DMS53 (cell line): ENCODE measurements at places on chromosomes 5 and 9.

GRCh38 chr5:58106754-58107410 lies 353.0 kb downstream of the PLK2 start:
- no peak for DNase-seq

DNA sequence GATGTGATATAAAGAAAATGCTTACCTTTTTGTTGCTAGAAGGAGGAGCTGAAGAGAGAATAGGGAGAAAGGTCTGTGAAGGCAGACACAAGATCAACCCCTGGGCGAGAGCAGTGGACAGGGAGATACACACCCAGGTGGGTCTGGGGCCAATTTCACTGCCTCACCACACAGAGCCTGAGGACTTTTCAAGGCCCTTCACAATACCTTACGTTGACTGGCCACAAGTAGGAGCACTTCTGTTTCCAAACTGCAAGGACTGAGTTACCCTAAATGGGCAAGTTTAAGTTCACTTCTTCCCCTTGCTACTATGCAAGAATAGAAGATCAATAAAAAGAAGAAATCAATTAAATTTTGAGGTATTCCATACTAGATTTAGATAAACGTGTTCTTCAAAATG lies 174.5 kb upstream of the SLC12A2 start:
- peak; percentile 75 for DNase-seq

DNA sequence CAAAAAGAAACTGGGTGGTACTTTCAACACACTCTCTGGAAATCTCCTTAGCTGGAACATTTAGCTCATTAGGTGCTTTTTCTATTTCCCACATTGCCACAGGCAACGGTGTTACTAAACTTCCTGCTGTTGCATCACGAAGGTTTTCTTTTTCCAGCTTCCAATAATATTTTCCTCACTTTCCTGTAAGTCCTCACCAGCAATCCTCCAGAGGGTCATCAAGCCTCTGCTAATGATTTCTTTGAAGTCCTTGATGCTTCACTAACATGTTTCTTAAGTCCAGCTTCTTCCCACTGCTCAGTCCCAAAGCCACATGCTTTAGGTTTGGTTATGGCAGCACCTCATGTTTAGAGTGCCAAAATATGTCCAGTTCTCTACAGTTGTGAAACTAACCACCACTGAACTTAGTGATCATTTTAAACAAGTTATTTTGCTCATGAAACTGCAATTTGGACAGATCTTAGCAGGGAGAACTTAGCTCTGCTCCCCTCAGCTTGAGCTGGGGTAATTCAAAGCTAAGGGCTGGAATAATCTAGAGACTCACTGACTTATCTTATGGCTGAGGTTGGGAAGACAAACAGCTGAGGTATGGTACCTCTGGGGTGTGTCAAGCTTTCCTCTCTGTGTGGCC lies 39.9 kb upstream of the RETREG1 start:
- DNase-seq = no peak

GRCh38 chr5:174751154-174752000 lies 27.0 kb downstream of the MSX2 start:
- DNase-seq = no peak

DNA sequence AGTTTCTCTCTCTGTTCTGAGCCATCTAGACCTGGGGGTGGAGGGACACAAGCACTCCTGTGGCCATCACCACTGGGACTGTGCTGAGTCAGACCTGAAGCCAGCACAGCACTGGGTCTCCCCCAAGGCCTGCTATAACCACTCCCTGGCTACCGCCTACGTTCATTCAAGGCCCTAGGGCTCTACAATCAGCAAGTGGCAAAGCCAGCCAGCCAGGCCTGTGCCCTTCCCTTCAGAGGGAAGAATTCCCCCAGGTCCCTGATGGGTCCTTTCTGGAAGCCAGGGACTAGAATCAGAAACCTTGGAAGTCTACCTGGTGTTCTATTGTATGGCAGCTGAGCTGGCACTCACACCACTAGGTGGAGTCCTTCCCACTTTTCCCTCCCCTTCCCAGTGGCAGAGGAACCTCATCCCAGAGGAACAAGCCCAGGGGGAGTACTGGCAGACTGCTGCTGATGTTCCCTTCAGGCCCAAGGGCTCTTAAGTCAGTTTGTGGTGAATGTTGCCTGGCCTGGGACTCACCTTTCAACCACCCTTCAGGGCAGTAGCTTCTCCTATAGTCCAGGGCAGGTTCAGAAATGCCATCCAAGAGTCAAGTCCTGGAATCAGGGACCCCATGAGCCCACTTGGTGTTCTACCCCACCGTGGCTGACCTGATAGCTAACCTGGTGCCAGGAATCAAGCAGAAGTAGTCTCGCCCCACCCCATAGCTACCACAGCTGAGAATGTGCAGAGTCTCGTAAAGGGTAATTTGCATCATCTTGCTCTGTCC lies 20.0 kb downstream of the JMY start:
- peak; percentile 68 for DNase-seq

GRCh38 chr9:132150256-132150655 lies 11.6 kb upstream of the NTNG2 start:
- DNase-seq = no peak

DNA sequence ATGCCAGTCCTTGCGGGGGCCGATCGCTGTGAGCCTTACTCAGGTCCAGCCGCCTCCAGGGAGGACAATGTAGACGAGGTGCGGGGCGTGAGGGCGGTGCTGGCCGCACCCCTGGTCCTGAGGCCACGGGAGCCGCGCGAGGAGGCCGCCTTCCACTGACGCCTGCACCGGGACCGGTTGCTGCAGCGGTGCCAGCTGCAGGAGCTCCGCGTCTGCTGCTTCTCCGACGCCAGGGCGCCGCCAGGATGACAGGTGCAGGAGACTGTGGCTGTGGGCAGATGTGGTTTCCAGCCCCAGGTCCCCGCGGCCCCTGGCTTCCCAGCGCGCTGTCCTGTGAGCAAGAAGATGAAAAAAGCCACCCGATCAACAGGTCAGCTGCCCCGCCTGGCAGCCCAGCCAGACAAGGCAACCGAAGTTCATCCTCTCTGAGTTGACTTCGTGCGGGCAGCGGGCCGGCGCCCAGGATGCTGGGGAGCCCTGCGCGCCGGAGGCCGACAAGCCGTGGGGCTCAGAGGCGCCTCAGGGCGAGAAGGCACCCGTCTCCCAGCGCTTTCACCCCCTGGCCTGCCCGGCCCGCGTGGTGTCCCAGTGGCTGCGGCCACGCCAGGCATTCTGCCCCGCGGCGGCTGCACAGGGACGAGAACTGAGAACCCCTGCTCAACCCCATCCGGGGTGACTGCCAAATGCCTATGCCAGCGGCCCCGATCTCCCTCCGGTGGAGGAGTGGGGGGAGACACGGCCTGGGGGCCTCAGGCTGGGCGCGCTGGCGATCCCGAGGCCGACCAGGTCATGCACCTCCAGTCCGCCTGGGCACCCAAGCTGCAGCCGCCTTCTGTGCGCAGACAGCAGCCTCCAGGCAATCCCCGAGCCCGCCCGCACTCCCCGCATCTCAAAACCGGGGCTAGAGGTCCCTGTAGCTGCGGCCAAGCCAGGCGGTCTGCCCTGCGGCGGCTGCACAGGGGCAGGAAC lies 43.4 kb upstream of the BICD2 start:
- peak; percentile 69 for DNase-seq

- DNase-seq = no peak
Observed at GRCh38 chr5:8034852-8035251, 165.9 kb downstream of the MTRR start.

GRCh38 chr5:180468732-180469585 lies 25.2 kb upstream of the CNOT6 start:
- DNase-seq = no peak

- no peak for DNase-seq
Observed at GRCh38 chr5:1726469-1726865, 73.2 kb downstream of the MRPL36 start.

- peak; percentile 58 for DNase-seq
Observed at GRCh38 chr9:34578241-34579103, 11.1 kb downstream of the CNTFR start.

DNA sequence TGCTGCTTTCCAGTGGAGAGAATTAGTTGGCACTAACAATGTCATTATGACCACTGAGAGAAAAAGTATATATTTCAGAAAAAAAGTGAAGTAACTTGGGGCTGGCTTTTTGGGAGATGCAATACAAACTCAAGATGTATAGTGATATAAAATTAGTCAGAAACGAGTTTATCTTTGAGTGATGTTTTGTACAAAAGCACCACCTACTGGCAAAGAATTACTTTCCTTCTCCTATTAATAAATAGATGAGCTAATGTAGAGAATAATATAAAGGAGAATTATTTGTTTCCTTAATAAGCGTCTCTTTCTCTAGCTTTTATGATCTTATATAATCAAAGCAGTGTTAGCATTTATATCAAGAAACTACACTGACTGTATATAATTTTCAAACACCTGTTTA lies 158.8 kb downstream of the MEF2C start:
- DNase-seq = peak; percentile 58

DNA sequence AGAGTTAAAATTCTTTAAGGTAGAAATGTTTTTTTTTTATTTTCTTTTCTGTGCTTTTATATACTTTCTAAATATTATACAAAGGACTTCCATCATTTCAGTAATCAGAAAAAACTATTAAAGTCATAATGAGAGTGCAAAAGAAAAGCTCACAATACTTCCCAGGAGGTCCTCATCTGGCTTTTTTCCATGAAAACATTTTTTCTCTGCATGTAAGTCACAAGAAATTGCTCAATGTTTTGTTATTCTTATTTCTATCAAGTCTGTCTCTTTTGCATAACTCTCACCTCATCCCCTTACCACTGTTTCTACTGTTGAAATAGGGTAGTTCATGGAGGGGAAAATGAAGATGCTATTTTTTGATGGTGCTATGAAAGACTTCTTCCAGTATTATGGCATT lies 375.0 kb downstream of the TMEM232 start:
- no peak for DNase-seq

DNA sequence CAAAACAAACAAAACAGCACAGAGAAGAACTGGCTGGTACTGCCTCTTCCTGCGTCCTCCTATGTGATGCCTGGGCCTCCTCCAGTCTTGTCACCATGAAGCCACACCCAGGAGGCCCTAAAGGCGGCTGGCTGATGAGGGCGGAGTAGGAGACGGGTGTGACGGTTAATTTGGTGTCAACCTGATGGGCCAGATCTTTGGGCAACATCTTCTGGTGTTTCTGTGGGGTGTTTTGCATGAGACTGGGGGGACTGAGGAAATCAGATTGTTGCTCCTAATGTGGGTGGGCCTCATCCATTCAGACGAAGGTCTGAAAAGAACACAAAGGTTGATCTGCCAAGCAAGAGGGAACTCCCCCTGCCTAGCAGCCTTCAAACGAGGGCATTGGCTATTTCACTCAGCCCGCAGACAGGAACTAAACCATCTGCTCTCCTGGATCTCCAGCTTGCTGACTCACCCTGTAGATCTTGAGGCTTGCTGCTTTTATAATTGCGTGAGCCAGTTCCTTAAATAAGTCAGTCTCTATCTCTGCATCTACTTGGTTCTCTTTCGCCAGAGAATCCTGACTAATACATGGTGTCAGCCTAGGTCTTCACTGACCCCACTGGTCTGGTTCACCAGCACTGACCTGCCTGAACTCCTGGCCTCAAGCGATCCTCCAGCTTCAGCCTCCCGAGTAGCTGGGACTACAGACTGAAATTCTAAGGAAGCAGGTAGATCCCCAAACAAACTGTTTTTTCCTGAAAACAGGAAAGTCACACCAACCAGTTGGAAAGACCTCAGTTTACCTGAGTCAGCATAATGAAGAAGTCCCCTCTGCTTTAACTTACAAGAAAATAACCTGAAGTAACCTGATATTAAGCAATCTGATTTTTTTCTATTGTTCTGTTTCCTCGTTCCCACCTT lies 12.8 kb upstream of the ZFP62 start:
- peak; percentile 27 for DNase-seq
